Sciatic nerve (tissue), 2 donors: ENCODE measurements at places on chromosomes 1 and 21.

DNA sequence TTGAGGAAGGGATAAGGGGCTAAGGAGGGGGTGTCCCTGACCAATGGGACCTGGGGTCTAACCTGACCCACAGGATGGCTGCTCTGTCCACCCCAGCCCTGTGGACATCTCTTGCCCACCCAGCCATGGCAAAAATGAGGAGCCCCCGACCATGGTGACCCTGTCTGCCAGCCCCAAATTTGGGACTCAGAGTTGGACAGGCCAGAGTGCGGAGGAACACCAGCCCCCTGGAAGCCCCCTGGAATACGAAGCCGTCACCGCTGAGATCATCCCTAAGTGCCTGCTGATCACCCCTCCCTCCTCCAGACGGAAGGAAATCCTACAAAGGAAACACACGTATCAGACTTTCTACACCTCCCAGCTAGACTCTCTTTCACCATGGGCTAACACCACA, 119.3 kb downstream of the SIK1 start:
- peak; percentile 47 for DNase-seq

- DNase-seq = peak; percentile 82
Measured at GRCh38 chr1:941588-942383, 17.3 kb downstream of the NOC2L start.

- DNase-seq = peak; percentile 56
Measured at GRCh38 chr1:1915911-1916840, 1.1 kb downstream of the CALML6 start.

DNA sequence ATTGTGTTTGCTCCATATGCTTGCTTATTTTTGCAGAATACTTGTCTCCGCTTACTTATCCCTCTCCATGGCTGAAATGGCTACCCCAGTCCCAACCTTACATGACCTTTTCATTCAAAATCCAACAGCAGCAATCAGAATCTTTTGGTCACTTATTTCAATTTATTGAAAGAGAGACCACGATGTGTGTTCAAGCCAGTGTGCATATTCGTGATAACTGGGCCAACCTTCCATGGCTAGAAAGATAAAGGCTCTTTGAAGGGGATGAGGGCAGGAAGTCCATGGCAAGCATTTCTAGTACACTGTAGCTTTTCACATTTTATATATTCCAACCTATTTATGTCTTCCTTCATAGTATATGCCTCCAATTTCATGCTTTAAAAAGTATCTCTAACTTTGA, 23.1 kb downstream of the HSD11B1 start:
- no peak for DNase-seq

GRCh38 chr1:18907917-18908845, 5.8 kb upstream of the ALDH4A1 start:
- DNase-seq = no peak

- DNase-seq = no peak
Measured at GRCh38 chr21:26028183-26028582, 142.4 kb downstream of the APP start.

- no peak for DNase-seq
Measured at GRCh38 chr1:85605484-85606413, 25.2 kb downstream of the CCN1 start.

DNA sequence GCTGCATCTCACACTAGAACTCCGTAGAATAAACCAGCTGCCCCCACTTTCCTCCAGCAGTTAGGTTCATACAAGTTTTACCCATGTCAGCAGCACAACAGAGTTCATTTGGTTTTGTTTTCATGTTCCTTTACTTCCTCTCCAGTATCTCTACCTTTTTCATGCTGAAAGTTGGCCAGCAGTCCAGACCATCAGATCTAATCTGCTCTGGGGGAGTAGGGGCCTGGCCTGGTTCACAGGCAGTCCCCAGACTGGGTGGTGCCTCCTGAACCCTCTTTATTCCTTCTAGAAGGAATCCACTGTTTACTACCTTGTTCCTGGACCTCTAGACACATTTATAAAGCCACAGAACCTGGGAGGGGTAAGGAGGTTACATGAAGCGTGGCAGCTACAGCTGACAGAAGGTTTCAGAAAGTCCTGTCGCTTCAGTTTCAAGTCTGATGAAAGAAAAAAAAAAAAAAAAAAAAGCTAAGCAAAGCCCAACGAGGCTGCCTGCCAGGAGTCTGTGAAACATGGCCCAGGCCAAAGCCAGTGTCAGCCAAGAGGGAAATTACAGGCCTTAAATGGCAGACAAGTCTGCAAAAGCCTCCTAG, 184.6 kb upstream of the JUN start:
- DNase-seq = peak; percentile 86

- no peak for DNase-seq
Measured at GRCh38 chr1:60359431-60359830, 285.9 kb upstream of the C1orf87 start.

GRCh38 chr1:67298762-67299161, 8.9 kb upstream of the IL12RB2 start:
- DNase-seq = no peak

- no peak for DNase-seq
Measured at GRCh38 chr1:214603819-214604252, 841 bp downstream of the CENPF start.

- DNase-seq = no peak
Measured at GRCh38 chr1:162327788-162328165, 48.9 kb downstream of the SPATA46 start.

DNA sequence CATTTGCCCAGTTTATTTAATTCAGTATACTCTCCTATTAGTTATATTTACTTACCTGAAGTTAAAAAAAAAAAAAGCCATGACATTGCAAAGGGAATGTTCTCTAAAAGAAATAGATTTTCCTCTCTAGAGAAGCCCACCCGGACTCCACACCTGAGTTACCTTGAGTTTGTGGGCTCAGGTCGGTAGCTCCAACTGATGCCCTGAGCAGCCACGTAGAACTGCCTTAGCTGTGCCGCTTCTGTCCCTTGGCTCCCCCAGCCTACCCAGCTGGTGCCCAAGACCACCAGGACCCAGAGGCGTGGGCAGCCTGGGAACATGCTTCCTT, 250 bp downstream of the F5 start:
- DNase-seq = no peak

DNA sequence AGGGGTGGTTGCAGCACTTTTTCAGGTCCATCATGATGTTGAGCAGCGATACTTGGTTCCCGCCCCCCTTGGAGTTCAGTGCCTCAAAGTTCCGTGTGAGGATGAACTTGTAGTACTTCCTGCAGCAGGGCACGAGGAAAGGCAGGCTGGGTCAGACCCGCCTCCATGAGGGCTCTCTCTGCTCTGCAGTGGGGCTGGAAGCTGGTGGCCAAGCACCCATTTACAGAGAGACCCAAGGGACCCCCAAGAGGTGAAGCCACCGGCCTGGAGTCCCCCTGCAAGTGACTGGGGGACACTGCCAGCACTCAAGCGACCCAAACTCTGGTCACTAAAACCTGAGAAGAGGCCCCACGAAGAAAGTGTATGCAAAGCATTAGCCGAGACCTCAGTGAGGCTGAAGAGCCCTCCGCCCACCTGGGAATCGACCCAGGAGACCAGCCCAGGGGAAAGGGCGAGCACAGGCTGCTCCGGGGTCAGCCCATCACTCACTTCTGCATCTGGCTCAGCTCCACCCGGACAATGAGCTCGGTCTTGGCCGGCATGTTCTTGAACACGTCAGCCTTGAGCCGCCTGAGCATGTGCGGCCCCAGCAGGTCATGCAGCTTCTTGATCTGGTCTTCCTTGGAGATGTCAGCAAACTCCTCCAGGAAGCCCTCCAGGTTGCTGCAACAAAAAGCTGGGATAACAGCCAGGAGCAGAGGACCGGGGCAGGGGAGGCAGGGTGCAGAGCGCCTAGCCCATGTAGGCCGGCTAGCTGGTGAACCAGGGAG, 45.2 kb downstream of the CHD5 start:
- no peak for DNase-seq
